Activated CD4-positive, alpha-beta memory T cell treated with anti-CD3 and anti-CD28 coated beads for 36 hours (primary cell): ENCODE measurements at places on chromosomes 4 and X. TPM values are rescaled to one million over a fixed set of nuclear protein-coding genes. Genes with fewer than 3 reads are reported as not detected.

The EPGN gene
- not detected for total RNA-seq

GRCh38 chr4:138110815-138111214 is 131.3 kb downstream of the SLC7A11 start:
- DNase-seq: no peak
- no peaks in the 10 kb centered on the region for H3K4me1 ChIP-seq
- H3K36me3 ChIP-seq: no peaks in the 10 kb centered on the region
- H3K4me3 ChIP-seq: no peak overlapping the region
- no peak overlapping the region for H3K27ac ChIP-seq

DNA sequence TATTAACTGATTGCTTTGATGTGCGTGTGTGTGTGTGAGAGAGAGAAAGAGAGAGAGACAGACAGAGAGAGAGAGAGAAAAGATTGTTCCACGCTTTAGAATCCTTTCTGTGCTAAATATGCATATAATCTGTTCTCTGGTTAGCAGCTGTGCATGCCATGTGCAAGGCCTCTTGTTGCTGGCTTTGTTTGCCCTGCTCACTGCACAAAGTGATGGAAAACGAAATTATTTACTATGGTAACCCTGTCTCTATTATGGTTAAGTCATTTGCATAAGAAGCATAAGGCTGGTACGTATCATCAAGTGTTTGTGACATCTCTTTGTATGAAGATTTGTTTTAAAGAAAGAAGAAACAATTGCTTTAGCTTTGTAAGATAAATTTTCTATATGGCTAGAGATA is 190.2 kb upstream of the POF1B start:
- H3K36me3 ChIP-seq: no peaks in the 10 kb centered on the region
- H3K27me3 ChIP-seq: no peaks in the 10 kb centered on the region
- no peak overlapping the region for H3K4me3 ChIP-seq
- no peak for DNase-seq
- peaks cover 6% of the 10 kb centered on the region for H3K4me1 ChIP-seq

The EMCN gene
- total RNA-seq: not detected

DNA sequence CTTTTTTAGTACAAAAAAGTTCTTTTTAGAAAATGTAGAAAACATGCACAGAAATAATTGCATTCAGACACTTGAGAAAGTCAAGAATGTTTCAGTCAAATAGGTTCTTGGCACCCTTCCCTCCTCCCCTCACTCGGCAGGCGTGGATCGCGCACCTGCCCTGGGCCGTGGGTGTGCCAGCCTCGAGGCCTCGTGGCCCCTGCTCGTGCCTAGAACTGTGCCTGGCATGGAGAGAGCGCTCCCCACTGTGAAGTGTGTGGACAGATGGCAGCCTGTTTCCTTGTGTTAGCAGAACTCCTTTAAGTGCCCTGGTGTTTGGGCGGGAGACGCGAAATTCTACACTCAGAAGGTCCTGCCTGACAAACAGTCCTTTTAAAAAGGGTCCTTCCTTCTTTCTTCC is 14.7 kb downstream of the RGS12 start:
- no peak for DNase-seq
- peaks cover 36% of the 10 kb centered on the region for H3K4me1 ChIP-seq
- no peaks in the 10 kb centered on the region for H3K27me3 ChIP-seq
- no peak overlapping the region for H3K4me3 ChIP-seq

DNA sequence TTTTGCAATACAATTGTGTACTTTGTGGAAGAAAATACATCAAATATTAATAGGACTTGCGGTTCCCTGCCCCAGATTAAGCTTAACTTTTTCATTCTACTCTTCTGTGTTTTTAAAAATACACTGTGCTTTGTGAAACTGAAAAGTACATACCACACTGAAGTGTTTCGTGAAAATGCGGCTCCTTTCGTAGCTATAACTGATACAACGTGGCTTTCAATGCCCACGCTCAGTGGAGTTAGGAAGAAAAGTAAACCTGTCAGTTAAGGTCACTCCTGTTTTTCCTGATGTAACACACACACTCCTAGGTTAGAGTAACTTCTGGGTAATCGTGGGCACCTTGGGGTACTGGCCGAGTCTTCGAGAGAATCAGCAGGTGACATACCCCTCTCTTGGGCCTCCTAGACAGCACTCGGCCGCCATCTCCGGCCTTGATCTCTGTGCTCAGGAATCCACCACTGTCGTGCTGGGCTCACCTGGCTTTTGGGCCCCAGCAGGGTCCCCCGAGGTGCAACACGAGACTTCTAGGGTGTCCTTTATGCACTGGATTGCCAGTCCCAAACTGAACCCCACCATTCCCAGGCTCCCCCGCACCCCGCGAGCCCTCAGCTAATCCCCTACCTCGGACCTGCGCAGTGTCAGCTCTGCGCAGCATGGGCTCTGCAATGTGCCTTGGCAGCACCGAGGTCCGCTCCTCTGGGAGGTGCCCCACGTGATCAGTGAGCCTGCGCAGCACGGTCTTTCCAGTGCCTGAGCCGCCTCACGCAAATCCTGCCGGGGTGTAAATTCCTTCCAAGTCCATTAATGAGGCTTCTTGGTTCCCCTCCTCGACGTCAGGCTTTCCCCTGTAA is 162.6 kb upstream of the INTU start:
- H3K4me3 ChIP-seq: no peak overlapping the region
- no peak overlapping the region for H3K27ac ChIP-seq
- no peaks in the 10 kb centered on the region for H3K36me3 ChIP-seq
- no peaks in the 10 kb centered on the region for H3K4me1 ChIP-seq
- no peak for DNase-seq

The GASK1B gene
- total RNA-seq: not detected

The CENPVL1 gene
- not detected for total RNA-seq

DNA sequence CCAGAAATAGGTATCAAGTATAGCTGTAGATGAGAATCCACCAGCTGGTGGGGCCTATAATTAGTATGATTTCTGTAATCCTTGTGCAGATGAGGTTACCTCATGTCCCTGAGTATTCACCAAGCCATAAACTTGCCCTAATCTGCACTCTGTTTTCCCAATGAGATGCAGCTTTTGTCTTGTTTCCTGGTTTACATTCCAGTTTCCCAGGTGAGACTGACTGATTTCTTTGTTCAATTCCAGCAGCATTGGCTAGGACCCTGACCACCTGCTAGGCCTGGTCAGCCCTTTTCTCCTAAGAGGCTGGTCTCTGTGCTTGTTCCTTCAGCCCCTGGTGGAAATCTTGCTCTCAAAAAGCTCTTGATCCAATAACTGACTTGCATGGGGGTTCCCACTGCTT is 44.6 kb downstream of the GABRB1 start:
- no peak overlapping the region for H3K4me3 ChIP-seq
- H3K27ac ChIP-seq: no peak overlapping the region
- H3K27me3 ChIP-seq: no peaks in the 10 kb centered on the region
- H3K36me3 ChIP-seq: no peaks in the 10 kb centered on the region
- H3K4me1 ChIP-seq: no peaks in the 10 kb centered on the region

- DNase-seq: no peak
- H3K4me3 ChIP-seq: no peak overlapping the region
- H3K27ac ChIP-seq: no peak overlapping the region
Observed at GRCh38 chrX:145292218-145292617, 44.9 kb downstream of the SPANXN1 start.

The SERTM2 gene
- total RNA-seq: not detected

The GYPB gene
- not detected for total RNA-seq

The AKAP14 gene
- total RNA-seq: not detected

GRCh38 chr4:131531087-131531486 is 1618.0 kb upstream of the PCDH10 start:
- no peak overlapping the region for H3K27ac ChIP-seq
- no peak overlapping the region for H3K4me3 ChIP-seq
- H3K4me1 ChIP-seq: no peaks in the 10 kb centered on the region
- no peak for DNase-seq
- H3K27me3 ChIP-seq: no peaks in the 10 kb centered on the region
- no peaks in the 10 kb centered on the region for H3K36me3 ChIP-seq

GRCh38 chr4:183147196-183147595 is 48.1 kb downstream of the WWC2 start:
- peaks cover 2% of the 10 kb centered on the region for H3K4me1 ChIP-seq
- no peaks in the 10 kb centered on the region for H3K36me3 ChIP-seq
- H3K27ac ChIP-seq: no peak overlapping the region

DNA sequence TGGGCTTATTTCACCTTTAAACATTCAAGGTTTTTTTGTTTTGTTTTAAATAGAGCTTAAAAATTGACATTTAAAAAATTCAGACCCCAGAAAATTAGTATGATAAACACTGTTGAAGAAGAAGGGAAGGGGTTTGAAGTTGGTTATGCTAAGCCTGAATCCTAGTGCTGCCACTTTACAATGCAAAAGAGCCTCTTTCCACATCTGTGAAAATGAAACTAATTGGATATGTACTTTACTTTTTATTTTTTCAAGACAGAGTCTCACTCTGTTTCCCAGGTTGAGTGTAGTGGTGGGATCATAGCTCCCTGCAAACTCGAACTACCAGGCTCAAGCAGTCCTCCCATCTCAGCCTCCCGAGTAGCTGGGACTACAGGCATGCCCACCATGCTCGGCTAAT is 41.8 kb downstream of the FIP1L1 start:
- peaks cover 15% of the 10 kb centered on the region for H3K4me1 ChIP-seq
- H3K36me3 ChIP-seq: peaks cover 12% of the 10 kb centered on the region
- no peaks in the 10 kb centered on the region for H3K27me3 ChIP-seq
